ENCODE measurements at places on chromosomes 12 and 14. TPM values are rescaled to one million over a fixed set of nuclear protein-coding genes. Genes with fewer than 3 reads are reported as not detected.

The SRRM4 gene
- 10.0 TPM for polyA plus RNA-seq

The POTEG gene
- polyA plus RNA-seq = not detected

The GNG2 gene
- polyA plus RNA-seq = 80.8 TPM

The HRK gene
- 1.9 TPM for polyA plus RNA-seq

The CLEC1B gene
- not detected for polyA plus RNA-seq

The PNMA1 gene
- 135 TPM for polyA plus RNA-seq
